ENCODE measurements at places on chromosomes 4 and X.
A peak's percentile ranks its signal among the peaks of the same experiment; 100 is the strongest.

DNA sequence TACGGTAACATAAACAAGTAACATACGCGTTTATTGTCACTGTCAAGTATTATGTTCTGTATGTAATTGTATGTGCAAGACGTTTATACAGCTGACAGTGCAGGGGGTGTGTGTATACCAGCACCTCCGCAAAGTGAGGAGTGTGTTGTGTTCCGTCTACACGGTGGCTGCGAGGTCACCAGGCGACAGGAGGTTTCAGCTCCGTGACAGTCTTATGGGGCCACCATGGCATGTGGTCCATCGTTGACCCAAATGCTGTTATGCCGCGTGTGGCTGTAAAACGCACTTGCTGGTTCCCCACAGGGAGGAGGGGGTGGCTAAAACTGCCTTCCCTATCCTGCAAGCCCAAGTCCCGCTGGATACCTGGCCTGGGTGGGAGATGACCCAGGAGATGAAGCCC lies 25.0 kb downstream of the NSG1 start:
- no peak for DNase-seq

DNA sequence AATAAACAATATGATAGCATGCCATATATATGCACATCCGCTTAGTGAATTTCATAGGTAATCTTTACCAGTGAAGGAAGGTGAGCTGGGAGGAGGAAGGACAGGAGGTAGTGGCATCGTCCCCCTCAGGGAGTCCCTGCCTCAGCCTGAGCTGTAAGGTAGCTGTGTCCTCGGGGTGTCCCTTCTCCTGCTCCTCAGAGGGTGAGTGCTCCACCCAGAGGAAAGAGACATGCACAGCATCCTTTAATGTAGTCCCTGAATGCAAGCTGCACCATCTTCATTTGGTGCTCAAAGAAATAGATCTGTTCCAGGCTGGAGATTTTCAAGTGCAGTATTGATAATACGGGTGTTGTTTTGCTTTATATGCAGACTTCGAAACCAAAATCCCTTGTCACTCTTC lies 330.4 kb upstream of the SFRP2 start:
- no peak for DNase-seq

DNA sequence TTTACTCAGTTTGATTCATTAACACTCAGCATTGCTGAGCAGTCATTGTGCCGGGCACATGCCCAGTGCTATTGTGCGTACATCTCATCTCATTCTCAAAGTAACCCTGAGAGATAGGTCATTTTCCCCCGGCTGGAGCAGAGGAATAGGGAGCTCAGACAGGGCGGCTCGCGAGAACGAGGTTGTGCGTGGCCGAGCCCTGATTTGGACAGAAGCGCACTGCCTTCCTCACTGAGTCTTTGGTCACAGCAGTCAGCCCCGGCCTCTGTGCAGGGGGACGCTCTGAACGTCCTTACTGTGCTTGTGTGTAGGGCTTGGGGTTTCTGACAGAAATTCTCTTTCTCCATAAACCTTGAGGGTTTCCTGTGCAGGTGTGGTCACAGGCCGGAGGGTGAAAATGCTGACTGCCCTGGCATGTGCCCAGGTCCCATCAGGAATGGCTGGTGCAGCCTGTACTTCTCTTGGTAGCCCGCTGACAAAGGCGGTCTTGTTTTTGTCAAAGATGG lies 39.5 kb downstream of the NOP14 start:
- DNase-seq: no peak

- DNase-seq: no peak
Measured at GRCh38 chrX:111868726-111869638, 7.0 kb upstream of the TRPC5OS start.

GRCh38 chr4:123640271-123640670 lies 243.7 kb downstream of the SPRY1 start:
- DNase-seq: no peak

GRCh38 chr4:56575820-56576429 lies 70.3 kb downstream of the ARL9 start:
- DNase-seq: peak; percentile 33

DNA sequence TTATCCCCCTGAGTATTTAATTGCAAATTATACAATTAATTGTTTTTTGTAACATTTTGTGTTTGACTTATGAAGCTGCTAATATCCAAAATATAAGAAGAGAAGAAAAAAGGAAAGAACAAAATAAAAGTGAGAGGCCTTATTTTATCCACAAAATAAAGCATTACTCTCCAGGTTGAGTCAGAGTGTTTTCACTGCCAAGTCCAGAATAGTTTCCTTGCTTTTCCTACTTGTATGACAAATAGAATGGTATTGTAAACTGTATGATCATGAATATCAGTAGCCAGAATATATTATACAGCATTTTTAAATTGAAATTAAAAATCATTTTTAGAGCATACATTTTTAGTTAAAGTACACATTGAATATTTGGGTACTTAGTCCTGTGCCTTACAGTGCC lies 237.8 kb downstream of the NDST4 start:
- no peak for DNase-seq

DNA sequence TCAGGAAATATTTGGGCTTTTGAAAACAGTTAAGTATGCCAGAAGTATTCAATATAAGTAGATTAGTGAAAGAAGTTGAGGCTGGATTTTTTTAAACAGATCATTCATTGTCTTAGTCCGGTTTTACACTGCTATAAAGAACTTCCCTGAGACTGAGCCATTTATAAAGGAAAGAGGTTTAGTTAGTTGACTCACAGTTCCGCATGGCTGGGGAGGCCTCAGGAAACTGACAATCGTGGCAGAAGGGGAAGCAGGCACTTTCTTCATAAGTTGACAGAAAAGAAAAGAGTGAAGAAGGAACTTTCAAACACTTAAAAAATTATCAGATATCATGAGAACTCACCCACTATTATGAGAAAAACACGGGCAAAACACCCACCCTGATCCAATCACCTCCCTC lies 31.1 kb upstream of the CYLC1 start:
- DNase-seq: no peak

DNA sequence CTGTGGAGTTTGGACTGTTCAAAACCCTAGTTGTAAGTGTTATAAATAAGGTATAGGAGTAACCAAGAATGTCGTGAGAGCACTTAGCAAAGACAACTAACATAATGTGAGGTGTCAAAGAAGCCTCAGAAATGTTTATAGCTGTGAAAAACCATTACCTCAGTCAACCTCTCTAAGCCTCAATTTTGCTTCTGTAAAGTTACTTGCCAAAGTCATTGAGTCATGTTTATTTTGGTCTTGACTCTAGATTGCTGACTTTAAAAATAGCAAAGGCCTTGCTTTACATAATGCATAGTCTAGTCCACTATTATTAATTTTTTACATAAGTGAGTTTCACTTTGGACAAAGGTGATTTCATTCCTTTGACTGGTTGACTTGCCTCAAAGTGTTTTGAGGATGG lies 257.6 kb upstream of the CXXC4 start:
- peak; percentile 10 for DNase-seq

DNA sequence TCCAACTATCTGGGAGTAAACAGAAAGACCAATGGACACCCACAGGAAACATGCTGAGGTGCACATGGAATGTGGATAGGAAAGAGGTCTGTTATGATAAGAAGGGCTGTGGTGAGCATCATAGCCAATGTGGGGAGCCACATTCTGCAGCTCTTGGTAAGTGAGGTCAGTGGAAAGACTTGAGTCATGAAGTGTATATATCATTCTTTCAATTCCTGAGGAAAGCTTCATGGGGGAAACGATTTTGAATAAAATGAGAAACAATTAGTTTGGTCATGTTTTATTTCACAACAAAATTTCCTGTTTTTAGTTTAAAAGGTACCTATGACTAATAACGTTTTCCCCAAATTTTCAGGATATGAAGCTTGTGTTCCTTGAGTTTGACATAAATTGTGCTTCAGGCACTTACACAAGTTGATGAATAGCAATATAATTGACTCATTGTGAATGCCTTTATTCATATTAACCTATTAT lies 41.4 kb upstream of the RASSF6 start:
- DNase-seq: peak; percentile 73

DNA sequence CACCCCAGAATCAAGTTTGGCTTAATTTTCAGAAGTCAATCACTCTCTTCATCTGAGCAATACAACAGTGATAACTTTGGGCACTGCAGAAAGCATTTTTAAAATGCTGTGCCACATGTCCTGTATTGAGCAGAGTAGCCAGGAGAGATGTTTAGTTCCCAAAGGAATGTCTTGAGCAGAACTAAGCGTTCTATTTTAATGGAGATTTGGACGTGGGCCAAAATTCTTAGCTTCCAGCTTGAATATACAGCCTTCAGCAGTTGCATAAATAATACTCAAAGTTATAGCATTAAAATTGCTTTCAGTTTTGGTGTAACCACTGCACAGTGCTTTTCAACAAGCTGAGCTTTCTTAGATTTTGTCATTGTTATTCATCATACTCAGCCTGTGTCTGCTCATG lies 679.2 kb downstream of the NLGN4X start:
- no peak for DNase-seq

DNA sequence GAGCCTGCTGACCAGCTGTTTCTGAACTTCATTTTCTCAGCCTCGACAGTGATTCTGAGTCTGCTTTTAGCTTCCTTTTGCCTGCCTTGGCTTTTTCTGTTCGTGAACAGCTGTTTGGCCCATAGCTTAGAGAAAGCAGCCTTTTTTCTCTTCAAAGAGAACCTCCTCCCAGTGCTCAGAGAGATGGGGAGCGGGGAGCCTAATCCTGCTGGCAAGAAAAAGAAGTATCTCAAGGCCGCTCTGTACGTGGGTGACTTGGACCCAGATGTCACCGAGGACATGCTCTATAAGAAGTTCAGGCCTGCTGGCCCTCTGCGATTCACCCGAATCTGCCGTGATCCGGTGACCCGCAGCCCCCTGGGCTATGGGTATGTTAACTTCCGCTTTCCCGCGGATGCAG lies 756 bp downstream of the PABPC5 start:
- no peak for DNase-seq

GRCh38 chrX:120732879-120733278 lies 103.0 kb upstream of the C1GALT1C1 start:
- no peak for DNase-seq

- DNase-seq: no peak
Measured at GRCh38 chrX:155055494-155055893, 15.4 kb downstream of the CMC4 start.

- DNase-seq: no peak
Measured at GRCh38 chr4:39051492-39051891, 10.5 kb upstream of the KLHL5 start.

DNA sequence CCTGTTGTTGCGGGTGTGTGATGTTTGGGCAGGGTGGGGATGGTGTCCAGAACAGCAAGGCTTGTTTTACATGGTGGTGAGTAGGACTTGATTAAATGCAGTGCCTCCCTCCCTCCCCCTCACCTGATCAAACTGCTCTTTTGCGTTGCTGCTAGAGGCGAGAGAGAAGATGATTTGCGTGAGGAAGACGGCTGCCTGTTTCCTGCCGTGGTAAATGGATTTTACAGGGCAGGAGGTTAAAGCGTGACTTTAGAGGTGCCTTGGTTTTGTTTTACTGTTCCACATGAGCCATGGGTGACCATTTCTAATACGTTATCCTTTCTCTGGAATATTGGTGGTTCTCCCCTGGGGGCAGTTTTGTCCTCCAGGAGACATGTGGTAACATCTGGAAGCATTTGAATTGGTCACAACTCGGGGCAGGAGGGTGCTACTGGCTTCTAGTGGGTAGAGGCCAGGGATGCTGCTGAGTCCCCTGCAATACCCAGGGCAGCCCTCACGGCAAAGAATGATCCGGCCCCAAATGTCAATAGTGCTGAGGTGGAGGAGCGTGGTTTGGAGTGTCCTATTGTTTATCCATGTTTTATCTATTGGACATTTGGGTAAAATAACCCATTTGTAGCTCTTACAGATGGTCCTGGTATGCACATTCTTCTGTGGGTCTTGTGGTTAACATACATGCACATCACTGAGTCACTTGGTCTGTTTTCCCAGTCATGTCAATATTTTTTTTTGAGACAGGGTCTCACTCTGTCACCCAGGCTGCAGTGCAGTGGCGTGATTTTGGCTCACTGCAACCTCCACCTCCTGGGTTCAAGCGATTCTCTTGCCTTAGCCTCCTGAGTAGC lies 73.7 kb downstream of the SHROOM2 start:
- no peak for DNase-seq

DNA sequence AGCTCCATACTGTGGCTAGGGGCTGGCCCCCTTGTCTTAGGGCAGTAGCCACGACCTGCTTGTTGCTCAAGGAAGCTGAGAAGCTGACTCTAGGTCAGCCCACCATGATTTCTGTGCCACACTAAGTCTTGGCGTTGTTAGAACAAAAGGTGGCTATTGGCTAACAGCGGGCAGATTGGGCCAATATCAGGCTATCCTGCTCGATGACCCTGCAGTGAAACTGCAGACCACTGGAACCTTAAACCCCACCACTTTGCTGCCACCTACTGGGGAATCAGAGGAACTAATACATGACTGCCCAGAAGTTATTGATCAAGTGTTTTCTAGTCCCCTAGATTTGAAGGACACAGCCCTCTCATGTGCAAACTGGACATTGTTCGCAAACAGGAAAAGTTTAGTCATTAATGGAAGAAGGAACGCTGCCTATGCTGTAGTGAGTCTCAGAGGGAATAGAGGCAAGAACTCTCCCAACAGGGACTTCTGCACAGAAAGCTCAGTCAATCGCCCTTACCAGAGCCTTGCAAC lies 17.0 kb upstream of the PAPSS1 start:
- no peak for DNase-seq

DNA sequence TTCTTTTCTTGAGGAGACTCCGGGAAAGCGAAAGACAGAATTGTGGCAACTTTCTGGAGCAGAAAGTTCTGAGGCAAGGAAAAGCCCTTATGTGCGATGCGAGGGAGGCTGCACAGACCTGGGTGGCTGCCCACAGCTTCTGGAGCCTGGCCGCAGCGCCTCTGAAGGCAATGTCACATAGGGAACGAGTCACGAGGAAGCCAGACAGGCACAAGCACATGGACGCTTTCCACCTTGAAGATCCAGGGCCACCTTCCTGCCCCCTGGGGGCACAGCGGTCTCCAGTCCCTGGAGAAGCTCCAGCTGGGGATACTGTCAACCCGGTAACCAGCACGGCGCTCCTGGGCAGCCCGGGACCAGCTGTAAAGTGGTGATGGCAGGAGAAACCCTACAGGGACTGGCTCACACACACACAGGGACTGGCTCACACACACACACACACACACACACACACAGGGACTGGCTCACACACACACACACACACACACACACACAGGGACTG lies 69.8 kb downstream of the MTNR1A start:
- no peak for DNase-seq

DNA sequence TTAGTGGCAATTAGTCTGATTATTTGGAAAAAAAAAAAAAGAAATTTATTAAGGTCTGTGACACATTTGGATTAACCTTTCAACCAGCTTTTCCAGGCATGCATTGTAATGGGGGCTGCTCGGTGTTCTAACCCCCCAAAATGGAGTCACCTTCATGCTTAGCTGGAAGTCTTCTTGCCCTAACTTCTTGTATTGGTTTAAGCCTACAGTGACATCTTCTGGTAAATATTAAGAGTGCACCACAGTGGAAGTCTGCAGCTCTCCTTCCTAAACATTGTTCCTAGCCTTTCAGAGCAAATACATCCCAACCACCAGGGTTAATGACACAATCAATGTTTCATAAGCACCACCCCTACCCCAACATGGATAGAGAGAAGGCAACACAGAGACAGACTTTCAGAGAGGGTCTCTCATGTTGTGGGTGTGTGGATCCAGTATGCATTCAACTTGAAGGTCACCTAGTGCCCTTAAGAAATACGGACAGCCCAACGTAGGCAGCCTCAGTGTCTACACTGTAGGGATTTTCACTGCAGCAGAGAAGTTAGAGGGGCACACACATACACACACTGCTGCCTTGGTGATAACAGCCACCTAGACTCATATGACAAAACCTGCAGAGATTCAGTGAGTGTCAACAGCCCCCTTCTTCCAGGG lies 142.9 kb upstream of the MBNL3 start:
- DNase-seq: no peak

- no peak for DNase-seq
Measured at GRCh38 chr4:78058591-78059523, 1.7 kb downstream of the FRAS1 start.

- DNase-seq: no peak
Measured at GRCh38 chr4:79399076-79399475, 9.0 kb downstream of the GK2 start.

Measured in stromal cell of bone marrow (primary cell).